Fibroblast of lung (primary cell): ENCODE measurements at places on chromosomes 5 and 9.

DNA sequence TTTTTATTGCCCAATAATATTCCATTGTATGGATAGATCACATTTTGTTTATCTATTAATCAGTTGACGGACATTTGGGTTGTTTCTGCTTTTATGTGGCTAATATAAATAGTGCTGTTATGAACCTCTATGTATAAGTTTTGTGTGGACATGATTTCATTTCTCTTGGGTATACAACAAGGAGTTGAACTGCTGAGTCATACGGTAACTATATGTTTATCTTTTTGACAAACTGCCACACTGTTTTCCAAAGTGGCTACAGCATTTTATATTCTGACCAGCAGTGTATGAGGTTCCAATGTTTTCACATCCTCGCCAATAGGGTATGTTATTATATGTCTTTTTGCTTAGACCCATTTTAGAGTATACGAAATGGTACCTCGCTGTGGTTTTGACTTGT, 264.3 kb downstream of the RFX3 start:
- peak; percentile 19 for DNase-seq

- no peak for DNase-seq
Measured at GRCh38 chr5:73818357-73818756, 192.4 kb downstream of the ARHGEF28 start.

GRCh38 chr5:159181152-159181551, 28.2 kb downstream of the RNF145 start:
- peak; percentile 45 for DNase-seq

- DNase-seq, result no peak
Measured at GRCh38 chr5:142437563-142437962, 112.7 kb upstream of the SPRY4 start.

GRCh38 chr5:108649646-108650045, 98.1 kb upstream of the FER start:
- DNase-seq, result no peak

DNA sequence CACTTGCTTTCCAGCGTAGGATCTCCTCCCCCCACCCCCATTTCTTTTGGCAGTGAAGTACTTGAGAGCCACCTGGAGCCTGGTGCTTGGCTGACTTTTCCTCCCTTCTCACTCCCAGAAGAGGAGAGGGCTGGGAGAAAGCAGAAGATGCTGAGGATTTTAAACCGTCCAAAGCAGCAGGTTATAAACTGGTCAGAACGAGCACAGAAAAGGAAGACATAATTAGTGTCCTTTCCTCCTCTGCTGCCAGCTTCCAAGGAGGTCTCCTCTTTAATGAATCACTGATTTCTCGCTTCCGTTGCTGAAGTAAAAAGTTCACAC, 563 bp upstream of the FGF10 start:
- DNase-seq, result no peak

GRCh38 chr9:89677702-89678395, 73.0 kb downstream of the GADD45G start:
- DNase-seq, result no peak

GRCh38 chr5:176579323-176579722, 30.2 kb downstream of the CDHR2 start:
- no peak for DNase-seq

GRCh38 chr9:607417-607816, 234.1 kb upstream of the DMRT1 start:
- no peak for DNase-seq

- peak; percentile 72 for DNase-seq
Measured at GRCh38 chr9:89983411-89983810, 378.6 kb downstream of the GADD45G start.

DNA sequence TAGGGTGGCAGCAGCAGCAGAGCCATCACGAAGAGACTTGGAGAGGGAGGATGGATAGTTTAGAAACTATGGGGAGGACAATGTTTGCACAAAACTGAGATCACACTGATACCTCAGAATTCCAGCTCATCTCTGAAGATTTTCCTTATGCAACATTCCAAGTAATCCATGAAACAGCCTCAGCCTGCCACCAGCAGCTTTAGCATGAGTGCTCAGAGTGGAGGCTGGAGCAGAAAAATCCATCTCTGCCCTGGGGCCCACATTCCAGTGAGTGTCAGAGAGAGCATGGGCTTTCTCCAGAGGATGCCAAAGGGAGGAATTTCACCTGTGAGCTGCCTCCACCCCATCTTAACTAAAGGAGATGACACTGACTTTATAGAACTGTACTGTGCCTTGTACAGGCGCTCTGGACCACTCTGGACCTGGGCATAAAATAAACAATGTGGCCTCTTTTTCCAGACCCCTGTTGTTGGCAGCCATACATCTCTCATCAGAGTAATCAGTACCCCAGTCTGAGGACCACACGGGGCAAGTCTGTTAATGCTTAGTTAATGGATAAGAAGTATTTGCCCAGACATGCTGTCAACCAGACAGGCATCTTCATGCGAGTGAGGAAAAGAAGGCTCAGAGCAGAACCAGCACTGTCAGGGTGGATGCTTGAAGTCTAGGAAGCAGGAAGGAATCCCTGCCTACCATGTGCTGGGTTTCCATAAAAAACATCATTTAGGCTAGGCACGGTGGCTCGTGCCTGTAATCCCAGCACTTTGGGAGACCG, 440.9 kb downstream of the ENC1 start:
- no peak for DNase-seq

DNA sequence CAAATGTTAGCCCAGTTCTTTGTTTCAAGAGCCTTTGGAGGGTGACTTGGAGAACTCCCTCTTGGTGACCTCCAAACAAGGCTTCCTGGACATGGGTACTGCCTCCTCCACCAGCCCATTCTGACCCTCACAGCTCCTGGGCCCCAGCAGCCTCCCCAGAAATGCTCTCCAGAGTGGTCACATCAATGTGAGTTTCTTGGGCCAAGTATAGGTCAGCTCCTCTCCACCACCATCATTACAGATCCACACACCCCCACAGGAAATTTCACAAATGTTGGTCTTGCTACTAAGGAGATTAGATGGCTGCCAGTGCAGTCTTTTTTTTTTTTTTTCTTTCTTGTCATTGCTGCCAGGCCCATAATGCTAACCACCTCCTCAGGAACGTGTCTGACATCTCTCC, 410.7 kb downstream of the DTWD2 start:
- DNase-seq, result no peak

DNA sequence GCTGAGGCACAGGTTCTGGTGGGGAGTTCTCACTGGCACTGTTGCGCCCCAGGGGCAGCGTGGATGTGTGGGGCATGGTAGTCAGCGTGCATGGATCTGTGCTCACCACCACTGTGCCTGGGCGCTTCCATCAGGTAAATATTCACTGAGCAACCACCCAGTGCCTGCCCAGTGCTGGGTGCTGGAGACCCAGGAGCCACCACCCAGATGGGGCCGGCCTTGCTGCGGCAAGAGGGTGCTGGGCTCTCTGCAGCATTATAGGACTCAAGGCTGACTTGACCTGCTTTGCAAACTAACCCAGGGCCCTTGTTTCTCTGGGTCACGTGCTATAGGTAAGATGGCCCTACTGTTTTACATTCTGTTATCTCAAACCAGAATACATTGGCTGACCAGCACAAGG, 60.5 kb downstream of the DAP start:
- no peak for DNase-seq

DNA sequence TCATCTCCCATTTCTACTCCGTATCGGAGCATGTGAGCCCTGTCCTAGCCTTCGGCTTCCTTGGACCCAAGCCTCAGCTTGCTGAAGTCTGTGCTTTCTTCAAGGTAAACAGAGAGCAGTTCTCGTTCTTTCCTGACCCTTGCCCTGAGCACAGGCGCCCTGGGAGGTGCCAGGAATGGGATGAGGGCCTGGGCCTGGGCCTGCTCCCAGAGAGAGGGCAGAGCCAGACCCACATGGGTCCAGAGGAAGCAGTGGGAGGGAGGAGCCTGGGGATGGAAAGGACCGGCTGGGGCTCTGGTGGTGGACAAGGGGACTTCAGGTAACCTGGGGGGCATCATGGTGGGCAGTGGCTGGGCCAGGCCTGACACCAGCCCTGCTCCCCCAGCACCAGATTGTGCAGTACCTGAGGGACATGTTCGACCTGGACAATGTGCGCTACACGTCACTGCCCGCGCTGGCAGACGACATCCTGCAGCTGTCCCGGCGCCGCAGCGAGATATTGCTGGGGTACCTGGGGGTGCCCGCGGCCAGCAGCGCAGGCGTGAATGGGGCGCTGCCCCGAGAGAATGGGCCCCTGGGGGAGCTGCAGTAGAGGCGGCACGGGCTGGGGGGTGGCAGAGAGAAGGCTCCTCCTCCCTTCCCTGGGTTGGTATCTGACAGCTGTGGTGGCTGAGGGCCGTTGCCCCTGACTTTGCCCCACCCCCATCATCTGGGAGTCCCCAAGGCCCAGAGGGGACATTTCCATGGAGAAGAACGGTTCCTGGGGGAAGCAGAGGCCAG, 10.9 kb upstream of the DOLPP1 start:
- DNase-seq, result no peak

- peak; percentile 36 for DNase-seq
Measured at GRCh38 chr5:43073597-43074546, 33.8 kb upstream of the ANXA2R start.

DNA sequence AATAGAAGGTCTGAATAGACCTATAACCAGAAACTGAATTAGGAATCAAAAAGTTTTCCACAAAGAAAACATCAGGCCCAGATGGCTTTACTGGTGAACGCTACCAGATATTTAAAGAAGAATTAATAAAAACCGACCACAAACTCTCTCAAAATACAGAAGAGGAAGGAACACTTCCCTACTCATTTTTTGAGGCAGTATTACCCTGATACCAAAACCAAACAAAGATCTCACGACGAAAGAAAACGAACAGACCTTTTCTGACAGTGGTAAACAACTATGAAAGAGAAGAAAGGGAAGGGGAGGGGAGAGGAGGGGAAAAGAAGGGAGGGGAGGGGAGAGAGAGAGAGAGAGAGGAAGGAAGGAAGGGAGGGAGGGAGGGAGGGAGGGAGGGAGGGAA, 13.5 kb downstream of the B4GALT1 start:
- no peak for DNase-seq

GRCh38 chr5:80193401-80193800, 62.4 kb downstream of the SERINC5 start:
- DNase-seq, result no peak

DNA sequence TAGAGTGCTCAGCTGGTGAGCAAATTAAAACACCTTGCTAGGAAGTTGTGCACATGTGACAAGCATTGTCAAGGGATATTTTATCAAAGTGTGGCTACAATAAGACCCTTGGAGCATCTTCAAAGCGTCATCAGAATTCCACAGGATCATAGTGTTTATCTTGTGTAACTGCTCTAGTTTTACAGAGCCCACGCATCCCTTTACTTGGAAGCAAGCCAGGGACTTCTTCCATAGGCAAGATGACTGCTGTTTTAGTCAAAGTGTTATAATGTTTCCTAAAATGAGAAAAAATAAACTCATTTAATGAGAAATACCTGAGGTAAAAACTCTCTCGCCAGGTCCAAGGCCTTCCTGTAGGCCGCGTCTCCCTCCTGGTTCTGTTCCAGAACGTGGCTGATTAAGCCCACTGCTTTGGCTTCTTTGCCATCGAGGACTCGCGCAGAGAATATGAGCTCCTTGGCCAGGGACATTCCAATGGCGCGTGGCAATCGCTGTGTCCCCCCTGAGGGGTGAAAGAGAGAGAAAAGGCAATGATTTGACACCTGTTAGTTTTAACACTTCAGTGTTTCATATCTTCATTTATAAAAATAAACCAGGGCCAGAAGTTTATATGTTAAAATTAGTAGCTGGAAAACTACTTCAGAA, 141.1 kb downstream of the AUH start:
- no peak for DNase-seq

DNA sequence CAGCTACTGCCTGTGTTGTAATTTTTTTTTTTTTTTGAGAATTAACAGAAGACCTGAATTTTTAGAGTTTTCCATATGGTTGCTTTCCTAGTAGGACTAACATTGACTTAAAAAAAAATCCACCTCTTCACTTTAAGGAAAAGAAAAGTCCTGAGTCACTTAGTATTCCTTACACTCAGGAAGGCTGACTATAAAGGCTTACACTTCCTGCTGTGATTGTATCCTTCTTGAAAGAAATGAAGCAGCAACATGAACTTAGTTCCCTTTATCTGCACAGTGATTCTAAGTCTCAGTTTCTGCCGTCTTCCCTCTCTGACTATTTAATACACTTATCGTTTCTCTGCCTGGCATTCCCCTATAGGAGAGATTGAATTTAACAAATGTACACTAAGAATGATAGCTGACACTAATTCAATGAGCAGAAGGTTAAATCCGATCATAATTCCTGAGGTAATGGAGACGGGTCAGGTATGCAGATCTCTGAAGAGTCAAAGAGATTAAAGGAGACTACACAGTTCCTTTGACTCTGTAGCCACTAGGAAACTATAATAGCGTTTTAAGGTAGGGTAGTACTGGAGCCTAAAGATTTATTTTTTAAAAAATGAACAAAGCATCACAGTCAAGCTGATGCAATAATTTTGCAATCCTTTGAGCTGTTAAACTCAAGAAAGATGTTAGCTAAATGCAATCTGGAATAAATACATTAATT, 185.1 kb upstream of the ELAVL2 start:
- no peak for DNase-seq

DNA sequence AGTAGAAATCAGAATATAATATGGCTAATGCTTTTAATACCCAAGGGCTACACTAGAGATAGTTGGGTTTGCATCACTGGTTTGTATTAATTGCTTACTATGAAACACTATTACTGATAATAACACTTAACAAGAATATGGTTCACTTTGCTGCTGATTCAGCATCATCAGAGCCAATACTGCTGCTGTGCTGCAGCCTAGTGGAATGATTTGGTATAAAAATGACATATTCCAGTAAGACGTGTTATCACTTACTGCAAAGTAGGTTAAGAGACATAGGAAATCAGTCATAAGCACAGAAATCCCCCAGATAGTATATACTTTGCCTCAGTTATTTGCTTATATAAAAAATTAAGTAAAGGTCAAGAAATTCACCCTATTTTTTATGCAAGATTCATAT, 2.8 kb downstream of the CDH10 start:
- peak; percentile 26 for DNase-seq

DNA sequence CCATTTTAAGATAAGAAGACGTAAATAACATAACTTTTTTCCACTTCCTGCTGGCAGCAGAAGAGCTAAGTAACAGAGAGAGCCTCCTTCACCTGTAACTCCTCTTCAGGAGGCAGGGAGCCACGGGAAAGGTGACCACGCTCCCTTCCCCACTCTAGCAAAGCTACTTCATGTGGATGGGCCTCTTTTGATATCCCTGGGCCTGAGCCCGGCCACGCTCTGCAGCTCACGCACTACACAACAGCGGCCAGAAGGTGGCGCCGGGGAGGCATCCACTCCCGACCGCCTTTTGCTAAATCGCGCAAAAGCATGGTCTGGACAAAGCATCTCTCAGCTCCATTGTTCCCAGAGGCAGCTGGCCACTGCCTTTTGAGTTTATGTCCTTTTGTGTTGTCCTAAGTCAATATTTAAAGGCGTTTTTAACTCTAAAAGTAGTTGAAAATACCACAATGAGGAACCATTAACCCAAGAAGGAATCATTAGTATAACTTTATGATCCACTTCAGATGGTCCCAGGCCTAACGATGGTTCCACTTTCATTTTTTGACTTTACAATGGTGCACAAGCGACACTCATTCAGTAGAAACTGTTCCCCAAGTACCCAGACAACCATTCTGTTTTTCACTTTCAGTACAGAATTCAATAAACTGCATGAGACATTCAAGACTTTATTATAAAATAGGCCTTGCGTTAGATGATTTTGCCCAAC, 23.6 kb downstream of the CMBL start:
- DNase-seq, result peak; percentile 54
